ENCODE measurements at places on chromosomes 5 and 9.

- no peak for DNase-seq
Measured at GRCh38 chr5:19977099-19977498, 10.9 kb downstream of the CDH18 start.

DNA sequence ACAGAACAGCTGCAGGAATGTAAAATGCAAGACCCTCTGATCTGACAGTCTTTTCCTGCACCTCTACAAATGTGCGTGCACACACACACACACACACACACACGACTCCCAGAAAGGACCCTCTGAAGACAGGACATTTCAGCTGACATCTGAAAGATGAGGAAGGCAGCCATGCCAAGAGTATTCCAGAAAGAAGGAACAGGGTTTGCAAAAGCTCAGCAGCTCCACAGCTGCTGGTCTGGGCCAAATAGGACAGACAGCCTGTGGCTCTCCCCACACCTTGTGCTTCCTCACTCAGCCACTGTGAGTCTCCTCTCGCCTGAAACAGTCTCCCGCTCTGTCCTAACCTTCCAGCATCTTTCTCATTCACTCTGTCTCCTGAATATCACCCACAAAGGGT is 189.0 kb downstream of the PALM2AKAP2 start:
- DNase-seq, result no peak

- DNase-seq, result no peak
Measured at GRCh38 chr5:100691548-100691947, 156.4 kb downstream of the FAM174A start.

GRCh38 chr9:94586316-94586715 is 7.3 kb downstream of the FBP2 start:
- DNase-seq, result no peak

GRCh38 chr5:62581836-62582597 is 3.4 kb downstream of the LRRC70 start:
- no peak for DNase-seq

All from head of caudate nucleus (tissue), 42 donors.